Neural progenitor cell (in vitro differentiated cells): ENCODE measurements at places on chromosomes 16 and 17.

DNA sequence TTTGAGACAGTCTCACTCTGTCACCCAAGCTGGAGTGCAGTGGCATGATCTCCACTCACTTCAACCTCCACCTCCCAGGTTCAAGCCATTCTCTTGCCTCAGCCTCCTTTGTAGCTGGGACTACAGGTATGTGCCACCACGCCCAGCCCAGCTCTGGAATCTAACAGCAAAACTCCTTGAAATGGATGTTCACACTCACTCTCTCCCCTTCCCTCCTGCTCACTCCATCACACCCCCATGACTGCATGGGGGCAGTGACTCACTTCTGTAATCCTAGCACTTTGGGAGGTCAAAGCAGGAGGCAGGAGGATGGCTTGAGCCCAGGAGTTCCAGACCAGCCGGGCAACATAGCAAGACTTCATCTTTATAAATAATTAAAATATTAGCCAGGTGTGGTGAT lies 11.1 kb upstream of the TFAP4 start:
- DNase-seq: no peak

DNA sequence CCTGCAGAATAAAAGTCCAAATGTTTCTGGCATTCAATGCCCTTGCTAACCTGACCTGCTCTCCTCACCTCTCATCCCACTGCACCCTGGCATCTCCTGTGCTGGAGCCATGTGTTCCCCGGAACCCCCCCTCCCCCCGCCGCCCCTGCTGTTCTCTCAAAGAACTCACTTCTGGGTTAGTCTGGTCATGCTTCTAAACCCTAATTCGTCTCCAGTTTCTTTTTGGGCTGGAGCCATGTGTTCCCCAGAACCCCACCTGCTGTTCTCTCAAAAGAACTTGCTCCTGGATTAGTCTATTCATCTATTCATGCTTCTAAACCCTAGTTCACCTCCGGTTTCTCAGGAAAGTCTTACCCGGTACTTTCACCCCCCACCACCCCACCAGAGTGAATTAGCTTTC lies 808 bp upstream of the ALOX15 start:
- DNase-seq: peak; percentile 52

GRCh38 chr17:39800540-39800939 lies 62.8 kb downstream of the GRB7 start:
- DNase-seq: no peak

DNA sequence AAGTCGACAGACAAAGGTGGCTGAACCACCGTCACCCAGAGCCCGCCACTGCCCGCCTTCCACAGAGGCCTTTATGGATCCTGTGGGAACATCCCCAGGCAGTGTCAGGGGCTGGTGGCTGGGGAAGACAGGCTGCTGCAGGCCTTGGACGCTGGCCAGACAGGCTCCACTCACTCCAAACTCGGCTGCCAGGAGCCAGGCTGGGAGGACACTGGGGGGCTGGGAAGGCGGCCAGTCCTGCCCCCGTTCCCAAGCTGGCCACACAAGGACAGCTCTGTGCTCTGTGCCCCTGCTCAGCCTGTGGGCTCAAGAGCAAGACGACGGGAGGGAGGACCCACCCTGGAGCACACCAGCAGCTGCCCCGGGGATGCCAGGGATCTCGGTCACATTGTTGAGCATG lies 7.6 kb upstream of the LCAT start:
- DNase-seq: no peak

- DNase-seq: no peak
Observed at GRCh38 chr17:42673266-42673884, 3.4 kb downstream of the PLEKHH3 start.

GRCh38 chr17:35189291-35189690 lies 4.9 kb downstream of the SLC35G3 start:
- DNase-seq: no peak

DNA sequence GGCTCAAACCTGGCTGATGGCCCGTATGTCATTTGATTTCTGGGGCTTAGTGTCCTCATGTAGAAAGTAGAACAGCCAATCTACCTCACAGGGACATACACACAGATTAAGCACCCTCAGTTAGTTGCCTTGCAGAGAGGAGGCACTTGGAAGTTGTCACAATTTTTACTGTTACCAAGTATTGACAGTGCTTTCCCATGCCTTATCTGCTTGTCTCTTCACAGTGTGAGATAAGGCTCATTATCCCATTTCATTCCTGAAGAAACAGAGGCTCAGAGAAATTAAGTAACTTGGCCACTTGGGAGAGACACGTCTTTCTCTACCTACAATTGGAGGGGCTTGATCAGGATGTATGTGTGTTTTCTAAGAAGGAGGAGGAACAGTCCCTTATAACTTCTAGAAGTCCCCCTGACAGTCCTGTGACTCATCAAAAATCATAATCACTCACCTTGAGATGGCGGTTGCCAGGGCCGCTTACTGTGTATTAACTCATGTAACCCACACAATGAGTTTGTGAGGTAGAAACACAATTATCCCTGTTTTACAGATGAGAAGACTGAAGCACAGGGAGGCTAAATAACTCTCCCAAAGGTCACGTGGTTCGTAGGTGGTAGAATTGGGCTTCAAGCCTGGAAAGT lies 56.9 kb upstream of the LHX1 start:
- no peak for DNase-seq

DNA sequence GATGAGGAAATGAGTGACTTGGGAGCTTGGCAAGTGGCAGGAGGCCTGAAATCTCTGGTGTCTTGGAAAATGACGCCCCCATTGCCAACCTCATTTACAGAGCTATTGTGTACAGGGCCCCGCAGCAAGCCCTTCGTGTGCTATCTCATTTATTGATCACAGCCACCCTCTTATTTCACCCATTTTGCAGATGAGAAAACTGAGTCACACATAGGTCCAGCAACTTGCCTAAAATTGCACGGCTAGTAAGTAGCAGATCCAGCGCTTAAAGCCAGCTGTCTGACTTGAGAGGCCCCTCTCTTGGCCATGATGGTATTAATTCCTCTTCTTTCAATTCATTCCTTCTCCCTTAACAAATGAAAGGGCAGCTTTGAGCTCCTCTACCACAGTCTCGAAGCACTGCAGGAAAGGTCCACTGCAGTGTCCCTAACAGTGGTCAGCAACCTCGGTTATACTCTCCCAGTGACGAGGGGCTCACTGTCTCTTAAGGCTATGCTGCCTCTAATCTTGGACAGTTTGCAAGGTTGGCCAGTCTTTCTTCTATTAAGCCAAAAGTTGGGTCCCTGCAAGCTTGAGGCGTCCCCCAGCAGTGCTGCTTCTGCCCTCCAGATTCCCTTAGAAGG lies 162.2 kb downstream of the COPRS start:
- DNase-seq: peak; percentile 18

DNA sequence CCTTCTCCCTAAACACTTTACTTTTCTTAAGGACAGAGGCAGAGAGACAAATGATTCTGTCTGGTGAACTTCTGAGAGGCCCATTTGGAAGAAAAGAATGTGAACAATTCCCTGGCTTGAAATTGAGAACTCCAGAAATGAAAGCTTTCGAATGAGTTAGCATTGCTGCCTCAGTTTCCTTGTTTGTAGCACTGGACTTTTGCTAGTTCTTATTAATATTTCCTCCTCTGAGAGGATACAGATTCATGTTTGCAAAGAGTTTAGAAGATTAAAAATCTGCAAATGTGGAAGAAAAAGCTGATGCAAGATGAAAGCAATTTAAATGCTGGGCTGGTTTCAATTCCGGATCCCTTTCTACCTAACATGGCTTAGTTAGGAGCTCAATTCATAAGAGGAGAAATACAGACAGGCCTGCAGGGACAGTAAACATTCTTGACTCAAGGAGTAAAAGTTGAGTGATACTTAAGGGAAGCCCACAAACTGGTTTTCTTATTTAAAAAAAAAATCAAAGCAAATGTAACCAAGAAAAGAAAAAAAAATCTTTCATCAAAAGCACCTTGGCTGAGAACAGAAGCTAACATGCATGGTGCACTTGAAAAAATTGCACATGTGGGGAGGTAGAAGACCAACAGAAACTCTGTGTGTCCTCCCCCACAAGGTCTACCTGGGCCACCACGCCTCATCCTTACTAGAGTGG lies 27.1 kb downstream of the HNF1B start:
- no peak for DNase-seq

DNA sequence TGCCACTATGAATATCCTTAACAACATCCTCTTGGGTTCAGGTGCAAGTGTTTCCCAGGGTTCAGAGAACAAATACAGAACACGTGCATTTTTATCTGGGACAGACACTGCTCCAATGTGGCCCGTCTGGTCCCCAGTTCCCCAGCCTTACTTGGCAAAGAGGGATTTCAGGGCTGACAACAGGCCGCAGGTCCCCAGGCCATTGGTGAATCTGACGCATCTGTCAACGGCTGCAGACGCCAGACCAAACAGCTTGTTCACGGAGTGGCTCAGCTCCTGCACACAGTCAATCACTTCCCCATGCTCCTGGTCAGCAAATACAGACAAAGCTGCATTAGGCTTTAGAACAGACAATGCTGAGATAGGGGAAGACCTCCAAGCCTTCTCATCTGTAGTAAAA lies 36.2 kb downstream of the COG7 start:
- DNase-seq: no peak

GRCh38 chr16:56212144-56212543 lies 20.9 kb downstream of the GNAO1 start:
- DNase-seq: no peak

GRCh38 chr17:27322026-27322425 lies 28.1 kb downstream of the WSB1 start:
- DNase-seq: no peak
